ENCODE measurements at places on chromosomes 2 and 18.

DNA sequence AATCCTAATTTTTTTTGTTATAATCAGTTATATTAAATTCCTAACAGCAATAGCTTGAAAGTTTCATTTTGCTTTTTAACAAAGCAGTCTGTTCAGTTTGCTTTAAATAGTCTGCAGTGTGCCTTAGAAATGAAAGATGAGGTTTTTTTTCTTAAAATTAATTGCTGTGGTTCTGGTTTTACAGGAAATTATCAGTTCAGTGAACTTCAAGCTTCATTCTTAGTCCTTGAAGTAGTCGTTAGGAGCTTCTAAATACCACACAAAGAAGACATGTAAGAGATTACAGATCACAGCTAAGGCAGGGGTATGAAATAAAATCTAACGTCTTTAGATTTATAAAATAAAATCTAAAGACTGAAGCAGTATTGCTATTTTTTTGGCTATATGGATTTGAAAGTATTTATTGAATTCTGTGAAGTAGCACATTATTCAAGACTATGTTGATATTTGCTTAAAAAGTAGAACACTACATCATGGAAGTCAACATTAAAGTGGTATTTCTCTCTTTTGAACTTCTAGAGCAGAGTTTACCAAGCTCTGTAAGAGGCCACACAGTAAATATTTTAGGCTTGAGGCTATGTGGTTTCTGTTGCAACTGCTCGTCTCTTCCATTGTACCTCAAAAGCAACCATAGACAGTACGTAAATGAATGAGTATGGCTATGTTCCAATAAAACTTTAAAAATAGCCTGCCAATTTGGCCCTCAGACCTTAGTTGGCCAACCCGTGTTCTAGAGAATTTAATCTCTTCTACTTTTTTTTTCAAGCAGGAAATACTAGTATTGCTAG lies 81.5 kb upstream of the STON1 start:
- DNase-seq = no peak

DNA sequence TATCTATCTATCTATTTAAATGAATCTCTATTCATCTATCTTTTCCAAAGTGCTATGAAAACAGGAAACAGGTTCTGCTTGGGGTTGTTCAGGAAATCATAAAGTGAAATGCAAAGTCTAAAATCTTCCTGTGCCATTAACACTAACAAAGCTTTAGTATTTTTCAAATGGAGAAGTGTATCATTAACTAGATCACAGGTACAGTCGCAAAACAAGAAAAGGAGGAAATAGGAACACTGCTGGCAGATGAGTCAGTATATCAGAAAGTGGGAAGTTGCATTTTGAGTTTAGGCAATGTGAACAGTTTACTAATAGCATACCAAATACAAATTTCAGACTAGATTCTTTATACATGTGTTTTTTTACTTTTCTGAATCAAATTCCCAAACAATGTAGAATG lies 888.5 kb upstream of the FSHR start:
- DNase-seq = no peak

- no peak for DNase-seq
Observed at GRCh38 chr2:20093263-20094141, 42.1 kb upstream of the LAPTM4A start.

- DNase-seq = no peak
Observed at GRCh38 chr18:21949326-21950015, 208.9 kb downstream of the MIB1 start.

DNA sequence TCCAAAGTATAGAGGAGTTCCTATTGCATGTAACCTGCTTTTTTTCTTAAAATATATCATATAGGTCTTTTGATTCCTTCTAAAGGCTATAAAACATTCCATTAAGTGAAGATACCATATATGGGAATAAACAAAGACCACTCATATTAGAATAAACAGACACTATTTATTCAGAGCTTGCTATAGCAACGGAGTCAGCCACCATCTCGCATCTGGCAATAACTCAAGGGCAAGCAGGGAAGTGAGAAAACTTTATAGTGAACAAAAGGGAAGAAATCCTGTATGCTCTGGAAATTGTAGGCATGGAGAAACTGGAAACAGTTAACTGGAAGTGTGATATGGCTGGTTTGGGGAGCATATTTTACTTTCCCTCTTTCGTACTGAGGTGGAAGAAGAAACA lies 301.9 kb downstream of the PTH2R start:
- DNase-seq = no peak

GRCh38 chr2:139529080-139529479 lies 748.9 kb upstream of the NXPH2 start:
- DNase-seq = no peak

DNA sequence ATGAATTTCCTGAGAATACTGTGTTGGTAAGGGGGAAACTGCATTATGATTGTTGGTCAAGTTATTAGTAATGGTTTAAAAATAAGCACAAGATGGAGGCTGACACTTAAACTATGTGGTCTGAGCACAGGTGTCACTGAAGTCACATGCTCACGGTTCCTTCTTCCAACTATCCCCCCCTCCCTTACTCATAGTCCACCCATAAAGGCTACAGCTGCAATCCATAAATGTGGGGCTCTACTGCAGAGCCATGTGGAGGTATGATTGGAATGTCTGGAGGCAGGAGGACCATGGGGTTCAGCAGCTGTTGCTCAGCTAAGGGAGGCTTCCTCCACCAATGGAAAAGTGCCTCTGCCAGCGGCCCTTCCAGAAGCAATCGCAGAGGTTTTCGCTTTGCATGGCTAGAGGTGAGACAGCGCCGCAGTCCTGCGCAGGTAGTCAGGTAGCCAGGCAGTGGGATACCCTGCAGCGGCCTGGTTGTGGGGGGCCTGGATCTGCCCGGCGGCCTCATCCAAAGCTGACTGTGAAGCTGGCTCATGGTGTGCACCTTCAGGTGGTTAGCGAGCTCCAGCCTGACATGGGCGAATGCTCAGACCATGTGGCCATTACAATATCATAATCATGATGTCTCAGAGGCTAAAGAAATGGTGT lies 249.6 kb downstream of the DCDC2C start:
- DNase-seq = no peak

- no peak for DNase-seq
Observed at GRCh38 chr2:24515831-24516230, 24.8 kb downstream of the NCOA1 start.

DNA sequence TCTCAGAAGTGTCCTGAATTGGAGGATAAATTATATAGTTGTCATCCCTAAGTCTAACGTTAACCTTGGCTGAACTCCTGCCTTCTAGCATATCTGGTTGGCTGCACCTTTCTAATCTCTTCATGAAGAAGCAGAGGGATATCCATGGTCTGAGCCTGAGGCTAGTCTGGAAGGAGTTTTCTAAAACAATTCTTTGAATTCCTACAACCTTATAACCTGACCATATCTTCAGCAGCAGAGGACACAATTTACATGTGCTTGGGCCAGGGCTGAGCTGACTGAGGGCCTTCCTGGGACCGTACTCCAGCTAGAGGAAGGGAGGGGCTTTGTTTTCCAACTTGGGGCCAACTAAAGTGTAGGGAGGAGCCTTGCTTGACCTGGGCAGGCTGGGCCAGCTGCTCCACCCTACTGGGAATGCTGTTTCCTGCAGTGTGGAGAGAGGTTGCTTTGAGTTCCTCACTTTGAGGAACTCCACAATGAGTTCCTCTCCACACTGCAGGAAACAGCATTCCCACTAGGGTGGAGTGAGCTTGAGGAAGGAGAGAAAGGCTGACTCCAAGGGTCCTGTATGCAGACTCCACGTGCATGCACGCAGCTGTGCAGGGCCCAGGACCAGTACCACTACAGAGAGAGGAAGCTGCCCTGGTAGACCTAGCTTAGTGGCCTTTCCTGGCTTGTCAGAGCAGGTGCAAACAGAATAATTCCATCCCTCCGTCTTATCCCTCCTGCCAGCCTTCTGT lies 19.6 kb downstream of the CEP68 start:
- DNase-seq = no peak

GRCh38 chr18:58455314-58456188 lies 173.3 kb downstream of the ALPK2 start:
- DNase-seq = no peak

DNA sequence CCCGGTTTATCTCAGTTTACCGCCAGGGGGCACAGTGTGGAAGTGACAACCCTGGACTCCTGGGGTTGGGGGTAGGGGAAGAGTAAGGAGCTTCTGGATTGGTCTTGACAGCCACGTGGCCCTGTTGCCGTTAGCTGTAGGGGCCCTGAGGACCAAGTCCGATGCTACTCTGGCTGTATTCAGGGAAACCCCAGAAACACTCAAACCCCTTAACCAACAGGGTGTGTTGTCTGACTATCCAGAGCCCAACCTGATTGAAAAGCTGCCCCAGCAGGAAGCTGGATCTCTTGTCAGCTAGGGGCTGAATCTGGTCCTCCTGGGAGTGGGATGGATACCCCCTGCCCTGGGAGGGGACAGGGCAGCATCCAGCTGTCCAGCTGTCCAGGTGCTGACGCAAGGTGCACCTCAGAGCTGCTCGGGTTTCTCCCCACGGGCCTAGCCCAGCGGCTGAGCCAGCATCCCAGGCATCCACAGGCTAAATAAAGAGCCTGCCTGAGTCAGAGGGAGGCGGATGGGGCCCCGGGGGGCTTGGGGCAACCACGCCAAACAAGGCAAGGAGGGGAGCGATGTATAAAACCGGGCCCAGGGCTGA lies 3.1 kb upstream of the GMPPA start:
- DNase-seq = peak; percentile 25

DNA sequence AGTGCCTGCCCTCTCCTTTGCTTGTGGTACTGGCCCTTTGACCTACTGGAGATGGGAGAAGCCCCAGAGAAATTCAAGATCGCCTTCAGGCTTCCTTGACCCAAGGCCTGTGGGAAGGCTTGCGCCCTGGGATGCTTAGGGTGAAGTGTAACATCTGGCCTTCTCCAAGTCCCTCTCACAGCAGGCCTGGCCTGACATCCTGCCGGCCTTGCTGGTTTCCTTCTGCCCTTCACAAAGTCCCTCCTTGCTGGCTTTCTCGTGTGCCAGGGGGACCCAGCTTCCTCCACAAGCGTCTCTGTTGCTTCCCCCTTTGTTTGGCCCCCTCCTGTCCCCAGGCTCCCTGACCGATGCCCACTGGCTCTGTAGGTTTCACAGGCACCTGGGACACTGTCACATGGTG lies 26.4 kb downstream of the TCF7L1 start:
- no peak for DNase-seq

GRCh38 chr2:31388736-31389135 lies 25.8 kb downstream of the XDH start:
- no peak for DNase-seq

DNA sequence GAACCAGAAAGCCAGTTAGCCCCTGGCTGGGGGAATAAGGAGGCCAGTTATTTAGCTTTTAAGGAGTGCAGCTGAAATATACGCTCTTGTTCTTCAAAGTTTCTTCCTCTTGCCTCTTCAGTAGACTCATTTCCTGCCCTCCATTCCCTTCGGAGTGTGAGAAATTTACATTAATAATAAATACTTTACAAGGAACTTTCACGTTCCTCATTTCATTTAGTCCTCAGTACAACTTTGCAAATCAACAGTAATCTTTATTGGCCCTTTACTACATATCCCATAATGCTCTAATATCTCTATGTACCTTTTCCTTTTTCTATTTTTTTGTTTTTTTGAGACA lies 15.6 kb downstream of the PLCD4 start:
- no peak for DNase-seq

GRCh38 chr2:172725284-172725683 lies 10.4 kb upstream of the RAPGEF4 start:
- no peak for DNase-seq

DNA sequence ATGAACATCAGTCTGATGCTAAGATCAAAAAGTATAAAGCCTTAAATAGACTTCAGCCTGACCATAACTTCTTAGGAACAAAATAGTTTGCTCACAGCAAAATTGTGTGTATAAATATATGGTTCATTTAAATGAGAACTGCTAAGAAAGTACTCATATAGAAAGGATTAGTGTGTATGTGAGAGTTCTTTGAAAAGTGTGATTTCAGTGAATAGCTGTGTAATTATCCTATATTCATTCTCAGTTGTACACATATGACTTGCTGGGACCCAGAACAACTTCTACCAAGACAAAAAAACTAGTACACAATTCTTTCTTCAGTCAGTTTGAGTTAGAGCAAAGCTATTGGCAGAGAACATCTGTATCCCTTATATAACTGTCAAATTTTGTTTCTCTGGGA lies 7.2 kb downstream of the BBS5 start:
- DNase-seq = no peak

DNA sequence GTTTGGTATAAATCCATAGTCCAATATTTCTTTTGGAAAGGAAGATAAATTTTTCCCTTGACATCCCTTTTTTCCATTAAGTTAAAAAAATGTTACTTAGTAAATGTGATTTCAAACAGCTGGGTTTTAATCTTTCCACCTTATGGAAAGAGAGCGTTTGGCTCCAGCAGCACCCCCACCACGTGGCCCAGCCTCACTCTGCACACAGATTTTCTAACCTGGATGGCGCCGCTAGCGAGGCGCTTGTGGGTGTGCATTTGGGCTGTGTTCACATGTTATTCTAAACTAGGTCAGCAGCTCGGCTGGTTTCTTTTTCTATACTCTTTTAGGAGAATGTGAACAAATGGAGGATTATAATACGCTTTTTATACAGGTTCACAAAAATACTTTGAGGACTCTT lies 218.0 kb downstream of the LDLRAD4 start:
- no peak for DNase-seq

- no peak for DNase-seq
Observed at GRCh38 chr2:949384-950079, 1.1 kb upstream of the SNTG2 start.

DNA sequence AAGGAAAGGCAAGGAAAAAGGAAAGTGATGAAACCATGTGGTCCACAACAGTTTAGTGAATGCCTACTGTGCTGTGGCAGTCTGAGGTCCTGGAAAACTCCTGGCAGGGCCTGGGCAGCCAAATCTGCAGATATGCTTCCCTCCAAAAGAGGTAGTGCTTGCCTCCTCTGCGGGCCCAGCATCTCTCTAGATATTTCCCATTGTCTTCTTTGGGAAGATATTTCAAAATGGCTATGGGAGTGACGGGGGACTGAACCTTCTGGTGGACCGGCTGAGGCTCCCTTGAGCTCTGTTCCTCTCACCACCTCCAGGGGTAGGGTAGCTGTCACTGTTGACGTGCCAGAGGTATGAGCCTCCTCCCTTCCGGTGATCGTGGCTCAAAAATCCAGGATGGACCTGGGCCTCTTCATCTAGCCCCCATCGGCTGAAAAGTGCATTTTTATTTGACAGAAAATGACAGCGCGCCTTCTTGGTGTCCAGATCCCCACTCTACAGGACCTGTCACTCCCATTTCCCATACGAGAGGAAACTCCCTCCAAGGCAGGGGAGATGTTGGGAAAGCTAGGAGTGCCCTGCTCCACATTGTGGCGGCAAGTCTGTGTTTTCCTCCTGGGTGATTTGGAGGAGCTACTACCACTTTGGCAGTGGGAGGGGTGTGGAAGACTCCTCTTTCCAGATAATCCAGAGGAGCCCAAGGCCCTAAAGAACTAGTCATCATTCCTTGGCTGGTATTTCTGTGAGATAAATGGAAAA lies 9.4 kb upstream of the PAX3 start:
- DNase-seq = no peak

- DNase-seq = no peak
Observed at GRCh38 chr2:188601927-188602326, 310.3 kb downstream of the GULP1 start.

- no peak for DNase-seq
Observed at GRCh38 chr18:43916984-43917383, 639.7 kb upstream of the SYT4 start.

Measured in stimulated activated CD4-positive, alpha-beta T cell treated with anti-CD3 and anti-CD28 coated beads, Interleukin-1b, Interleukin-23, amount 100 ng/mL, for 1 hour (primary cell).